Activated CD8-positive, alpha-beta memory T cell treated with anti-CD3 and anti-CD28 coated beads for 1 hour (primary cell): ENCODE measurements at places on chromosomes 11 and 22.

GRCh38 chr11:73645121-73645969 lies 1.0 kb upstream of the PLEKHB1 start:
- no peak for DNase-seq

DNA sequence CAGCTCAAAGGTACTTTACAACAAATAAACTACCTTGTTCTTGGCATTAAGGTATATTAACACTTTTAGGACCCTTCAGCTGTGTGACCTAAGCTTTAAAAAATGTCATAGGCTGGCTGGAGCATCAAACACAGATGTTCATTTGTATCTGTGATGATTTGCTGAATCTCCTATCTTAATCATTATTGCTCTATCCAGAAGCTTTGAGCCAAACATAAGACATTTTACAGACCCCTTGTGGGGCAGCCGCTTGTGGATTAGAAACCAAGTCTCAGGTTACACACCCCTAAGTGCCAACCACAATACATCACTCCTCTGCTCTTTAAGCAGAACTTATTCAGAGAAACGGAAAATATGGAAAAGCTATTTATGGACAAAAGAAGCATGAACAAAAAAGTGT lies 394.2 kb upstream of the CCDC90B start:
- DNase-seq, result no peak

DNA sequence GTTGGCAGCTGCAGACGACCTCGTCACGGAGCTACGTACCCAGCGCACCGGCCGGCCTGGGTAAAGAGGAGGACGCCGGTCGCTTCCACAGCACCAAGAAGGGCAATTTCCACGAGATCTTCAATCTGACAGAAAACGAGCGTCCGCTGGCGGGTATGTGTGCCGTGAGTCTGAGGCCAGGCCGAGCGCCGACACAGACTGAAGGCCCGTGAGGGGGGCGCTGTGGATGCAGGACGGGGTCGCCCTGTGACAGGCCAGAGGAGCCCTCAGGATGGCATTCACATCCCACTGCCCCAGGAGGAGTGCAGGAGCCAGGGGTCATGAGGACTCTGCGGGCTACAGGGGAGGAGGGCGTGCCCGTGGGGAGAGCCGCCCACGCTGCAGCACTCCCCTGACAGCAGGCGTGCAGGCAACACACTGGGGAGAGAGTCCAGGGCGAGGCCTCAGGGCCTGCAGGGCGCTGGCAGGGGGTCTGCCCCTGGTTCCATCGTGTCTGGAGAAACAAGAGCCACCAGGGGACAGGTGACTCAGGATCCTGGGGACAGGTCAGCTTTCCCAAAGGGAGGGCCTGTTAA lies 53.6 kb downstream of the GRAMD4 start:
- no peak for DNase-seq

- no peak for DNase-seq
These were observed 140.2 kb upstream of the SESN3 start for GRCh38 chr11:95371153-95371552.

GRCh38 chr22:37487571-37487970 lies 1.4 kb upstream of the MFNG start:
- DNase-seq, result no peak

DNA sequence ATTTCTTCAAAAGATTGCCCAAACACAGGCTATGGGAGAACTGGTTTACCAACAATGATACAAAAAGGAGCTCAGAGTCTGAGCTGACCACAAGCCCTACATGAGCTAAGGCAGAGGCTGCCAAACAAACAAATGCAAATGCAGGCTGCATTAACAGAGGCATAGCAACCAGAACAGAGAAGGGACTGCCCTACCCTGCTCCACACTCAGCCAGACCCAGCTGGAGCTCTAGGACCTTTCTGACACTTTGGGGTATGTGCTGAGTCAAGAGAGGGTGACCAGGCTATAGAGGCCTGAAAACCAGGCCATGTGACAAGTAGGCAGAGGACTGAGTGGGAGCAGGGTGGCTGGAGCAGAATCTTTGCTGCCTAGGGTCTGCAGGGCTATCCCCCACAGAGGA lies 17.8 kb upstream of the P2RY2 start:
- no peak for DNase-seq

DNA sequence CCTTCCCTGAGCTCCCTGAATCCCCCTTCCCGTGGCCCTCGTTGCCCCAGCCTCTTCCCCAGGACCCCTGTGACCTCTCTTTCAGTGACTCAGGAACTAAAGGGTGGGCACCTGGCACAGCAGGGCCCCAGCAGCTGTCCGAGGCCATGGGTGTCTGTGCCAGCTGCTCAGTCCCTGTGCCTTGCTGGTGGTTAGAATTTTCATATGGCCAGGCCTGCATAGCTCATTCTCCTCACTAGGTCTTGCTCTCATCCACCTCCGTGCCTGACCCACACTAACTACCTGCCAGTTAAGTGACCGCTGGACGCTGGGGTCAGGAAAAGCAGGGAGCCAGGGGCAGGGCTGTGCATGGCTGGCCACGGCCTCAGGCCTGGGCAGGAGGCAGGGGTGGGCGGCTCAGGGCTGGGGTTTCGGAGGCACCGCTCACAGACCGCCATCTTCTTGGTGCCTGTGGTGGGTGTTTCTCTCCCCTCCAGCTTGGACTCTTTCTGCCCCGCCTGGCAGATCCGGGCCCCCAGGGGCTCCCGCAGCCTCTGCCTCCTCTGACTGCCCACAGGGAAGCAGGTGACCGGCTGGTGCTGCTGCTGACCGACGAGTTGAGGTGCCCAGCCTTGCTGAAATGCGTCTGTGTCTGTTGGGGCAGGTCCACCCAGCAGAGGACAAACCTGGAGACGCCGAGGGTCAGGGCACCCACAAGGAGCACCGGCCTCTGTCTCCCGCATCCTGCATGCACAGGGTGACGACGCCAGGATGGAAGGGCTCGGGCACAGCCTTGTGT lies 20.3 kb downstream of the MRGPRD start:
- no peak for DNase-seq

GRCh38 chr11:116217441-116217840 lies 555.3 kb downstream of the BUD13 start:
- DNase-seq, result no peak

DNA sequence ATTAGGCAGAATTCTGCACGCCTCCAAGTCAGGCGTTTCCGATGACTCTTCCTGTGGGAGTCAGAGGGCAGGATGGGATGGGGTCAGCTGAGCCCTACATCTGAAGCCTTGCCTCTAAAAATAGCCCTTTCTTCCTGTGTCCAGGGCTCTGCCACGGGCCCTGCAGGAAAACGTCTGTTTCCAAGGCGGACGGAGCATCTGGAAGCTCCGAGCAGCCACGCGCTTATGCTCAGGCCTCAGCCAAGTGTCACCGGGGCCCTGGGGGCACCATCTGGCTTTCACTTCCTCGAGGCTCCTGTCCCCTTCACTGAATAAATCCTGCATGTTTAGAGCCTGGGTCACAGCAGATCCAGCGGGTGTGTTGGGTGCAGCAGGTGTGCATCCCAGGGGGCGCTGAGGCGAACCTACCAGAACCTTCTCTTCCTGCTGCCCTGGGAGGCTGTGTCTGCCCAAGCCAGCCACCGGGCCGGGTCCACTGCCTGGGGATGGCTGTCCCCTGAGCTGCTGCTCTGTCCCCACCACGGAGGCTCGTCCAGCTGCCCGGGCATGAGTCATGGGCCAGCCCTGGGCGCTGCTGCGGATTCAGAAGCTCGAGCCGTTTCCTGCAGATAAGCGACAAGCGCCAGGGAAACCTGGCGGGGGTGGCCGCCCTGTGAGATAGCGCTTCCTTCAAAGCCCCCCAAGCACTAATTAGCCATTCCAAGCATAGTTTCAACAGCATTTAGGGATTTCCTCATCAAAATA lies 32.0 kb upstream of the LINC01488 start:
- DNase-seq, result no peak

GRCh38 chr11:130055617-130056016 lies 14.1 kb upstream of the APLP2 start:
- DNase-seq, result no peak

DNA sequence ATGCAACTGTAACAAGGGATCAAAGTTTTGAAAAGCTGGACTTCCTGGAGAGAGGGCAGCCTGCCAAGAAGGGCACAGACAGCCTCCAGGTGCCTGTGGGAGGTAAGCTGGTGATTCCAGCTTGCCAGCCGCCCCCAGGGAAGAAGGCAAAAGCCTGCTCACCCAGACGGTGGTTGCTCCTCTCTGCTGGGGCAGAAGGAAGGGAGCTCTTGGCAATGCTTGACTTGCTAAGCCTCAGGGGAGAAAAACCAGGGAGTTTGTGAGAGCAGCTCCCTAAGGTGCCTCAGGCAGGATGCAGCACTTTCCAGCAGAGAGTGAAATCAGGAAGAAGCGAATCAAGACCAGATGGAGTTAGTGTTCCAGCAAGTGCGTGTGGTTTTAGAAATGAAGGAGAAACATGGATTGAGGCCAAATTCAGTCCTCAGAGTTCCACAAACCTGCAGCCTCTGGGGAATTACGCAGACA lies 553.6 kb downstream of the BUD13 start:
- DNase-seq, result no peak

DNA sequence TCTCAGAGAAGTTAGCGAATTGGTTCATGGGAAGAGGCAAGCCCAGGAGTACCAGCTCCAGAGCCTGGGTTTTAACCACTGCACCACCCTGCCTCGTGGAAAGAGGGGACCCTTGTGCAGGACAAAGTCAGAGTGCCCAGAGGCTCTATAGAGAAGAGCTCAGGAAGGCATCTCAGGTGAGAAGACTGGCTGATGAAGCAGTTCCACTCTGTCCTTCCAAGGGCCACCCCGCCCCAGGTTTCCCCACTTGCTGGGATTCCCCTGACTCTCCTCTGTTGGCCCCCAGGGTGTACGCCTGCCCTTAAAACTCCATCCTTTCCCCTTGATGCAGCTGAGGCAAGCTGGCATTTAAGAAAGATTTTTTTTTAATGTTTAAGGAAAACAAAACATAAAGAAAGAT lies 265.8 kb downstream of the BUD13 start:
- no peak for DNase-seq

GRCh38 chr11:103683576-103683975 lies 352.9 kb upstream of the DDI1 start:
- no peak for DNase-seq

DNA sequence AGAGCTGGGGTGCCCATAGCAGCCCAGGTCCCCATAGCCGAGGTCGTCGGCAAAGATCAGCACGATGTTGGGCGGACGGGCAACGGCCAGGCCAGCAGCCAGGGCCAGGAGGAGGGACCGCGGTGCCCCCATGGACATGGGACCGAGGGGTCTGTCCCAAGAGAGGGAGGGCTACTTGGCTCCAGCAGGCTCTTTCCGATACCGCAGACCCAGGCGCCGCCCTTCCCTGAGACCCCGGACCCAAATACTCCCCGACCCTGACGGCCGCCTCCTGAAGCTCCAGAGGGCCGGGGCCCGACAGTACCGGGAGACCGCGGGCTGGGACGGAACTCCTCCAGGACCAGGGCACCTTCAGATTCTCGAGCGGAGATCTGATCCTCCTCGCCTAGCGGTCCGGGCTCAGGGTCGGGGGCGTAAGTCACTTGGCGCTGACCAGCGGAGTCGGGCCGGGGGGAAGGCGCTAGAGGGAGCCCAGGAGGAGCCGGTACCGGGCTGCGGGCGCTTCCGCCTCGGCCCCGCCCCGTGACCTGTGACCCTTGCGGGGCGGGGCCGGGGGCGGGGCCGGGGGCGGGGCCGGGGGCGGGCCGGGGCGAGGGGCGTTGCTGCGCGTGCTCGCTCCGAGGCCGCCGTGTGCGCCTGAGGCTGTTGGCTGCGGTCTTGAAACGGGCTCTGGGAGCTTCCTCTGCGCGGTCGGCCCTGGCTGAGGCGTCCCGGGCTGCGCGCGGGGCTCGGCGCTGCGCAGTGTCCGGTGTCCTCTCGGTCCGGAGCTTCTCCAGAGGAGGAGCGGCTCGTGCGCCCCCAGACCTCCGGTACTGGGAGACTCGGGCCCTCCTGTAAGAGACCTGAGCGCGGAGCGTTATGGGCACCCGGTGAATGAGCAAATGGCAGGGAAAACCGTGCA lies at the start of gene ARSA:
ARSA (minus strand) TSS at position 511 of the 901 bp plus-strand sequence; CDS start at position 138, 373 bp downstream.
- no peak for DNase-seq

DNA sequence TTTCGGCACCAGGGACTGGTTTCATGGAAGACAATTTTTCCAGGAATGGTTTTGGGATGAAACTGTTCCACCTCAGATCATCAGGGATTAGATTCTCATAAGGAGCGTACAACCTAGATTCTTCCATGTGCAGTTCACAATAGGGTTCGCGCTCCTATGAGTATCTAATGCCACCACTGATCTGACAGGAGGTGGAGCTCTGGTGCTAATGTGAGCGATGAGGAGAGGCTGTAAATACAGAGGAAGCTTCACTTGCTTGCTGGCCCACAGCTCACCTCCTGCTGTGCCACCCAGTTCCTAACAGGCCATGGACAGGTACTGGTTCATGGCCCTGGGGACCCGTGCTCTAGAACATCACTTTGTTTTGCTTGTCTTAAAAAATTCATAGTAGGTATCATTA lies 41.8 kb upstream of the AMPD3 start:
- peak; percentile 19 for DNase-seq

DNA sequence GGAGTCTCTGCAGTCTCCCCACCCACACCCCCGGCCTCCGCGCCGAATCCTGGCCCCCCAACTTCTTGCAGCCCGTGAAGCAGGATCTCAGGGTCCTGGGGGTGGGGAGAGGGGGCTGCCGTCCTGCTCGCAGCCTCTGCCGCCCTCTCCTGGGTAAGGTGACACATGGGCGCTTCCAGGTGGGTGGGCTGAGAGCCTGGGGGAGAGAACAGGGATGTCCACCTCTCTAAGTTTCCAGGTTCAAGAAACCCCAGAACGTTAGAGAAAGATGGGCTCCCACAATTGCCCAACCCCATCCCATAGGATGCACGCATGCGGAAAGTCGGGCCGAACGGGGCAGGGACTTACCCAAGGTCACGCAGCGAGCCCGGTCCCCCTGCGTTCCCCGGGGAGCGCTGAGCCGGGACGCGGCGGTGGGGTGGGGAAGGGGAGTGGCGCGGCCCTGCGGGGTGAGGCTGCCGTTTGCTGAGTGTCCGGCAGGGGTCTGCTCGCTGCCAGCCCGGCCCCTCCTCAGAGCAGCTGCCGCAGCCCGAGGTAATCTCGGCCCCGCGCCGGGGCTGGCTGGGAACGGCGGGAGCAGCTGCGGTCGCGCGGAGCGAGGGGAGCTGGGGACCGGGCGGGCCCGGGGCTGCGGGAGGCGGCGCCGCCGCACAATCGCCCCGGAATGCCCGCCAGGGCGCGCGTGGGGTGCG lies 705 bp upstream of the CAPN1 start:
- peak; percentile 7 for DNase-seq

DNA sequence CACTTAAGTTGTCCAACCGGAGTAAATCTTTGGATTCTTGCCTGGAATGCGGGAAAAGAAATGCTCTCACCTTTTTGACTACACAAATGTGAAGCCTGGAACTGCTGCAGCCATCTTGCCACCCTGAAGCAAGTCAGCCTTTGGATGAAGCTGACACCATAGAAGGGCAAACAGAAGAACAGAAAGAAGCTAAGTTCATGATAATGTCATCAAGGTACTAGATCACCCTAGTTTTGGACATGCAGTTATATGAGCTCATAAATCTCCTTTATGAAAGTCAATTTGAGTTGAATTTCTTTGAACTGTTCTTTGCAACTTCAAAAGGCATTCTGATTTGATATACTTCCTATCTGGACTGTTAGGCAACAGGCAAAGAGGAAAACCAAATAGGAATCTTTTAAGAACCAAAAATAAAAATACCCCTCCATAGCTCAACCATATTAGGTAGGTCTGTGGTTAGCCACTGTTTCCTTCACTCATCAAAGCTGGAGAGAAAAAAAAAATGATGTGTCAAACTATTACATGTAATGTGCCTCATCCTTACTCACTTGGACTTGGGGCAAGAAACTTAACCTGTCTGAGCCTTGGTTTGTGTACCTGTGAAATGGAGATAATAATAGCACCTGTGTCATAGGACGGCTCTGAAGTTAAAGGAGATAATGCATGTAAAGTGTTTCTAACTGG lies 91.9 kb downstream of the WT1 start:
- DNase-seq, result no peak

- DNase-seq, result no peak
These were observed 328.5 kb upstream of the PLET1 start for GRCh38 chr11:112589155-112589554.

GRCh38 chr22:42493393-42493792 lies 26.2 kb downstream of the RRP7A start:
- DNase-seq, result no peak
